Brain microvascular endothelial cell (primary cell): ENCODE measurements at places on chromosomes 2 and 18.

GRCh38 chr2:160614391-160614790 is 120.8 kb upstream of the RBMS1 start:
- DNase-seq: no peak

DNA sequence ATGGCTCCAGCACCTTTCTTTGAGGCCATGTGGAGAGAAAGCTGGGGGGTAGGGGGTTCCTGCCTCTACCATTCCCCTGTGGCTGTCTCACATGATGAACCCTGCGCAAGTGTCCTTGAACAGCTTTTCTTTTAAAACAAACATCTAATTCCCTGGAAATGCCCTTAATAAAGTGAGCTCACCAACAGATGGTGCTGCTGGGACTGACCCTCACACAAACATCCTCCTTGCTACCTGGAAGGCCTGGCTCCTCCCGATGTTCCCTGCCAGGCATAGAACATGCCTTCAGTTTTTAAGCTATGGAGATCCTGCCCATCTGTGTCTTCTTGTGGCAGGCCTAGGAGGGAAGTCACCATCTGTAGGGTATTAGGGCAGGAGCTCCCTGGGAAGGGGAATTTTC is 60.7 kb upstream of the GATA6 start:
- no peak for DNase-seq

DNA sequence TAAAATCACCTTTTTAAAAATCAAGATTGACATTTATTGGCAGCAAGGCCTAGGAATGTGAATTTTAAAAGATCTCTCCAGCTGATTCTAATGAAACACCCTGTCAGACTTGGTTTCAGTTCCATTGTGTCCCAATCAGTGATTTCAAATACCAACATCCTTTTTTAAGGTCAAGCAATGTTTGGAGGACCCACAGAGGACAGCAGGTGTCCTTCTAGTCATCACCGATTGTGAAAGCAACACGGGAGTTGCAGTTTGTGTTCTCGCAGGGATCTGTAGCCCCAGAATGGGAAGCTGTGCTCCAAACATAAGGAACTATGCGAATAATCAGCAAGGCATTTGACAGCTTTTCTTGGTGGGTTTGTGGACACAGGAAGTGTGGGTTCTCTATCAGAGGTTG is 4.5 kb upstream of the KIDINS220 start:
- no peak for DNase-seq

- DNase-seq: no peak
Measured at GRCh38 chr2:172177581-172177980, 74.9 kb upstream of the DLX2 start.

- DNase-seq: no peak
Measured at GRCh38 chr2:85787282-85787980, 33.6 kb downstream of the ATOH8 start.

GRCh38 chr2:221926327-221926726 is 354.2 kb upstream of the EPHA4 start:
- no peak for DNase-seq

DNA sequence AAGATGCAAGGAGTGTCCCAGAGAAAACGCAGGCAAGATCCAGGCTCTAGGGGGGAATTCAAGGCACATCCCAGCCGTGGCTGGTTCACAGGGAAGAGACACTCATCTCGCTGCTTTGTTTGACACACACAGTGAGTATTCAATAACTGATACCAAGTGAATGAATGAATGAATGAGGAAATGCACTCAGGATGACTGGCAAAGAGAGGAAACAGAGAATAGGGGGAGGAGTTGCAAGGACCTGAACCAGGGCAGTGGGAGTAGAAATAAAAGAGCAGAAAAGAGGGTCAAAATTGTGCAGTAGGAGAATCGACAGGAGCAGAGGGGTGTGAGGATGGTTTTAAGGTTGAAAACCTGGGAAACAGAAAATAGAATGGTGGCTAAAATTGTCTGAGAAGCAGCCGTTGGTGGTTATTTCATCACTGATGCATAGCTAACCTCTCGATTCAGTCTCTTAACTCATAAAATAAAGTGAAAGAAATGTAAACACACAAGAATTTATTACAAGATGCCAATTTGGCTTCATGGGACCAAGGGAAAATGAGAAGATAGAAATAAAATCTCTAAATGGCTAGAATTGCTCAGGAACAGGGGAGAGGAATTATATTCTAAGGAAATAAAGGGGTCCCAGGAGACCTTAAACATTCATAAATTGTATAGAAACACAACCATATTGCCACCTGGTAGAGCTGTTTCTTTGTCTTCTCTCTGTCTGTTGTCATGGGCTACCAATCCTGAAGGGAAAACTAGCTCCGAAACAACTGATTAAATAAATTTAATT is 63.9 kb upstream of the PHLPP1 start:
- no peak for DNase-seq

DNA sequence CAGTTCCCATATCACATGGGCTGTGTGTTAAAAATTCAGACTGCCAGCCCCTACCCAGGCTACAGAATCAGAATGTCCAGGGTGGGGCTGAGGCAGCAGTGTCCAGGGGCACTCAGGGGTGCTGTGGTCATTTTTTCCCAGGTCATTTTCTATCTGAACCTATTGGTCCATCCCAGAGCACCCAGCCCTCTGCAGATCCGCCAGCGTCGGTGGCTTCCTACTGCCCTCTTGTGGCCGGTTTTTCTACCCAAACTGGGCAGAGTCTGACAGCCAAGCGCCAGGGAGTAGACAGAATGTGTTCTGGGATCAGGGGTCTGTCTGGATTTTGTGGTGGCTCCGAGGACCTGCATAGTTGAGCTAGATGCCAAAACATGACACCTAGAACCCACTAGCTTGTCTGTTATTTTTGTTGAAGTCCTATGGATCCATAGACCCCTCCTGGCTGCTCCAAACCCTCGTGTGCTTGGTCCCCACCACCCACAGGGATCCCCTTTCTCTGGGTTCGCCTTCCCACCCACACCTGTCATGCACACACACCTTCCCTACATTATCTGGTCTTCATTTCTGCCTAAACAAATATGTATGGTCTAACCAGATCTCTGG is 34.1 kb upstream of the RMDN2 start:
- peak; percentile 50 for DNase-seq

- no peak for DNase-seq
Measured at GRCh38 chr18:22052405-22053105, 116.8 kb upstream of the GATA6 start.

- DNase-seq: peak; percentile 85
Measured at GRCh38 chr18:28176948-28177827, at the start of gene CDH2. Gene CDH2 (minus strand): TSS chr18:28177130. CDS start chr18:28177022, 108 bp downstream.

- DNase-seq: no peak
Measured at GRCh38 chr2:173354073-173354581, 545 bp upstream of the CDCA7 start.
